ENCODE measurements at places on chromosomes 12 and 14.

GRCh38 chr14:44720707-44721106 is 213.6 kb upstream of the FSCB start:
- no peak for DNase-seq

GRCh38 chr14:32010604-32011125 is 66.4 kb upstream of the ARHGAP5 start:
- no peak for DNase-seq

DNA sequence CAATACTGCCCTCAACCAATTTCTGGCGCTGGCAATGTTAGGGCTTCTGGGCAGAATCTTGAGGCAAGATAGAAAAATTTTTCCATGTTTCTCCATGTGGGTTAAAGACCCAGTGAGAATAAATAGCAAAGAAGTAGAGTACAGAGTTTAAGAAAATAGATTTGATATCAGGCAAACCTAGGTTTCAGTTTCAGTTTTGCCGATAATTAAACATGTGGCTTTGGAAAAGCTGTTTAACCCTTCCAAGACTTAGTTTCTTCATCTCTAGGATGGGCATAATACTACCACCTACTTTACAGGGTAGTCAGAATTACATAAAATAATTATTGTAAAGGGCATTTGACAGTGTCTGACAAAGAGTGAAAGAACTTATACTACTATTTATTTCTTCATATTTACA is 360.4 kb downstream of the PCNX1 start:
- DNase-seq, result no peak

DNA sequence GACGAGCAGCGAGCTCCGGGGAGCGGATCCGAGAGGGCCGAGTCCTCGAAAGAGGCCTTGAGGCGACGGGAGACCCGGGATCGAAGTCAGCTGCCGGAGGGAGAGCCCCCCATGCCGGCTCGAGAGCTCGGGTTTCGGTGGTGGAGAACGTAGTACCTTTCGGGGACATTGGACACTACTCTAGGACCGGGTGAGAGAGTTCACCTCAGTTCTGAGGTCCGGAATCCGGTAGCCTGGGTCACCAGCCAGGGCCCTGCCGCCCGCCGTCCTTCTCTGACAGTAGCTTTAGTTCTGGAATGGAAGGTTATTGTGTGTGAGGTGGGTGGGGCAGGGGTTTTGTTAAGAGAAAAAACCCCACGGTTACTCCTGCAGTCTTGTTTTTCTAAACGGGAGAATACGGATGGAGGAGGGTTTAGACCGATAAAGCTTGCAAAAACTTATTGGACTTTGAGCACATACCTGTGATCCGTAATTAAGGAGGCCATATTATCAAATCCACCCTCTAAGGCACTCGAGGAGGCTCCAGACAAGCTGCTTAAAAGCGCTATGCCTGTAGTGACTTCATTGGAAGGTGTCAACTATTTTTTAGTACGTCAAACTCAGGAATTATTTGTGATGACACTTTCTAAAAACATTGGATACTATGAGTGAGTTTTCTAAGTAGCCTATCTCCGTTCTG is 765 bp downstream of the SCYL2 start:
- DNase-seq, result no peak

DNA sequence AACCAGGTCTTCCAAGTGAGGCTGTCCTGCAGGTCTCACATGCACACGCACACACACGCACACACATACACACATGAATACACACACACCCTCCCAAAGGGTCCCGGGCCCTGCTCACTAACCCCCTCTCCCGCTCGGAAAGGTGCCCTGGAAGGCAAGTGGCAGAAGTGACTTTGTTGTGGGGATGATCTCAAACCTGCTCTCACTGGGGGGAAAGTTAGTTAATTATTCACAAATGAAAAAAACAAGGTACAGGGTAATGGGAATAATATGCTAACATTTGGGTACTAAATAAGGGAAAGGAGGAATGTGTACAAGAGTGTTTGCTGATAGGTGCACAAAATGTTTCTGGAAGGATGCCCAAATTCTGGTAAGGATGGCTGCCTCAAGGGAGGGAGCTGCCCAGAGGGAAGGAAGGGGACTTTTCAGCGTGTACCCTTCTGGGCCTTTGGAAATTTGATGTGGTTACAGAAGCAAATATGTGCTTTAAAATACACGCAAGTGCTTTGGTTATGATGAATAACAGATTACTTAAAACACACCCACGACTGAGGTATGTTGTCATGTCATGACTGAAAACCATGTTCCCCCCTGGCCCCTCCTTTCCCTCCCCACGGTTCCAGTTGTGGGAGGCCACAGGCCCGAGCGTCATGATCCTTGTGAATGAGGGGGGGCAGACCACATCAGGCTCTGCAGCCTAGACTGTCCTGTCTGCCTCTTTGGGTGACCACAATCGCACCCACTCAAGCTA is 43.3 kb upstream of the PLEKHG6 start:
- DNase-seq, result no peak

DNA sequence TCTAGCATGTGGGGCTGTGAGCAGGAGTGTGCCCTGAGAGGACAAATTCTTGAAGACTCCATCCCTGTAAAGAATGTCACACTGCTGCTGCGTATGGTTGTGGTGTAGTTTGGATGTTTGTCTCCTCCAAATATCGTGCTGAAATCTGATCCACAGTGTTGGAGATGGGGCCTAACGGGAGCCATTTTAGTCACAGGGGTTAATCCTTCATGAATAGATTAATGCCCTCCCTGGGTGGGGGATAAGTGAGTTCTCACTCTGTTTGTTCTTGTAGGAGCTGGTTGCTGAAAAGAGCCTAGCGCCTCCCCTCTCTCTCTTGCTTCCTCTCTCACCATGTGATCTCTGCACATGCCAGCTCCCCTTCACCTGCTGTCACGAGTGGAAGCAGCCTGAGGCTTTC is 94.5 kb upstream of the VASH1 start:
- no peak for DNase-seq

GRCh38 chr12:106715582-106715981 is 58.9 kb upstream of the RIC8B start:
- DNase-seq, result no peak

DNA sequence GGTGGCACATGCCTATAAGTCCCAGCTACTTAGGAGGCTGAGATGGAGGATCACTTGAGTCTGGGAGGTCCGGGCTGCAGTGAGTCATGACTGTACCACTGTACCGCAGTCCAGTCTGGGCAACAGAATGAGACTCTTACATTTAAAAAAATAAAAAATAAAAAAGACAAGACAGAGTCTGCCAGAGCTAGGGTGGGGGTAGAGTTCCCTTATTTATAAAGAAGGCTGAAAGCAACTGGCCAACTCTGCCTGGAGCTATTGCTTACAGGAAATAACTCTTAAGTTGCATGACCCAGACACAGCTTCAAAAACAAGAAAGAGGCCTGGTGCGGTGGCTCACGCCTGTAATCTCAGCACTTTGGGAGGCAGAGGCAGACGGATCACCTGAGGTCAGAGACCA is 31.5 kb downstream of the NUMB start:
- no peak for DNase-seq

DNA sequence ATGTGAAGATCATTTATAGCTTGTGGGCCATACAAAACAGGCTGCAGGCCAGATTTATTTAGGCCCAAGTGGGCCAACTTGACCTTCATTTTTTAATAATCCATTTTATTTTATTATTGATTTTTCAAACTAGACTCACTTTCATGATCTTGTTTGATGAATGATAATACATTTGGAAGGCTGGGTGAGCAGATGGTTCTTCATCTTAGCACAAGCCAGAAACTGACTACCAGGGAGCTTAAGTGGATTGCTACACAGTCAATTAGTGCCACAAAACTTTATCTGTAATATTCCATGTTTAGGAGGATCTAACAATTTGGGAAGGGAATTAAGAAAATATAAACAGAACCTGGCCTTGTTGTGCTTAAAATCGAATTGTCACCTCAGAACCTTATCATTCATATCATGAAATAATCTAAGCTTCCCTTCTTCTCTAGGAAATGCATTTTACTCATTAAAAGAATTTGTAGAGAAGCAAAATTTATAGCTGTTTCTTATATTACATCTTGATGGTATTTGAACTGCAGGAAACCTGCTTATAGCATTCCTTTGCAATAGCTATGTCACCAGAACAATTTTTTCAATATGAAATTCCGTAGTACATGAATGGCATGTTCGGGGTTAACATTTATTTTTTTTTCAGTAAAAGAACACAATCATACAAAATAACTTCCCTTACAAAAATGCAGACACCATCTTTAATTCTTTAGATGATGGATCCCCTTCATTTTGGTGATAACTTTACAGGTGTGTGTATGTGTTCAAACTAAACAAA is 62.0 kb upstream of the CSRP2 start:
- no peak for DNase-seq

- no peak for DNase-seq
Measured at GRCh38 chr14:104557086-104557485, 22.5 kb upstream of the C14orf180 start.

DNA sequence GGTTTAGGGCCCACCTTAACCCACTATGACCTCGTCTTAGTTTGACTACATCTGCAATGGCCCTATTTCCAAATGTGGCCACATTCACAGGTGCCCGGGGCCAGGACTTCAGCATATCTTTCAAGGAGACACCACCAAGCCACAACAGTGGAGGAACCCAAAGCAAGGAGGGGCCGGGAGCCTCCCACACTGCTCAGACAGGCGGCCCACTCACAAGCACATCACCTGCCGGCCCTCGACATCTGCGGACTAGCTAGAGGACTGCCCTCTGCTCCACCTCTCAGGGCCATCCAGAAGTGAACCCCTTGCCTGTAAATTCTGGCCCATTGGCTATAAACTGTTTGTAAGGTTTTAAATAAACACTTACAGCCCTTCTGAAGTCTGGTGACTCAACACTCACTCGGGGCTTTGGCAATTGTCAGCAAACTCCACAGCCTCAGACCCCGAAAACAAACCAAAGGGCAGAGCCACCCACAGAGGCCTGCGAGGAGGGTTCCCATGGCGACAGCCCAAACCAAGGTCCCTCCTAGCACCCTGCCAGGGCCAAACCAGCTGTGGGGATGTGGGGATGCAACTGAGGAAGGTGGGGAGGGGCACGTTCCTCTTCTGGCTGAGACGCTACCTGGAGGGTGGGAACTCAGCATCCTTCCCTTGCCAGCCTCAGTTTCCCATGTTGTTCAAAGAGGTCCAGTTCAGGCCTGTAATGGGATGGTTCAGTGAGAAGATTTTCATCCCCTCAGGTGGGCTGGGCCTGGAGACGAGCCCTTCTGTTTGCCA is 95.8 kb downstream of the DICER1 start:
- DNase-seq, result no peak

GRCh38 chr12:78293059-78293686 is 462.5 kb downstream of the NAV3 start:
- DNase-seq, result no peak

DNA sequence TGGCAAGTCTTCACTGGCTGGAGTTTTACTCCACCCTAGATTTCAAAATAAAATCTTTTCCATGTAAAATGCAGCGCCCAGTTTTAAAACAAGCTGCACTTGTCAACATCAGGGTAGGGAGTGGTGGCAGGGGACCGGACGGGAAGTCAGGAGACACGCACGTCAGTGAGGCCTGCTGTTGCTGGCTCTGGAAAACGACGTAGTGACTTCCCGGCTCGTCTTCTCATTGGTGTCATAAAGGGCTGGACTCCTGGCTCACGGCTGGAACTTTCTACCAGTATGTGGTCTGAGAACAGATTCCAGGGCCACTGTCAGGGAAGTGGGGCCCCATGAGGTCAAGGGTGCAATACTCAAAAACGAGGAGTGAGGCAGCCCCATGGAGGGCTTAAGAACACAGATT is 64.2 kb upstream of the FOXN3 start:
- no peak for DNase-seq

DNA sequence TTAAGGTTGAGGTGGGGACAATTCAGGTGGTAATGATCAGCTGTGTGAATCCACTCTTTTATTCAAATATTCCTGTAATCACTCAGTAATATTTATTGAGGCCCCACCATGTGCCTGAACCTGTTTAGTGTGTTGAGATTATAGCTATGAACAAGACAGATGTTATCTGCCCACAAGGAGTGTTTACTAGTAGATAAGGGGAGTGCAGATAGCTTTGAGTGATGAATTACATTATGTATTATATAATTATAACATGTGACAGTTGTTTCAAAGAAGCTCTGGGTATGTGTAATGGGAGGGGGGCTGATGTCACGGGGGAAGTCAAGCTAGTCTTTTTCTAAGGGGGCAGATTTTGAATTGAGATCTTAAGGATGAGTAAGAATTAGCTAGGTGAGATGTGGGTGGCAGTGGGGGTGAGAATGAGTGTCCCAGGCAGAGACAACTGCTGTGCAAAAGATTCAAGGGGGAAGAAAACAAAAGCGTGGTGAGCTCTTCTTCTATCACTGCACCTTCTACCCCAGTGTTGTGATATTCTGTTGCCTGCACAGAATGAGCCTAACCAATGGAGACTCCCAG is 21.3 kb upstream of the SRRM4 start:
- no peak for DNase-seq

DNA sequence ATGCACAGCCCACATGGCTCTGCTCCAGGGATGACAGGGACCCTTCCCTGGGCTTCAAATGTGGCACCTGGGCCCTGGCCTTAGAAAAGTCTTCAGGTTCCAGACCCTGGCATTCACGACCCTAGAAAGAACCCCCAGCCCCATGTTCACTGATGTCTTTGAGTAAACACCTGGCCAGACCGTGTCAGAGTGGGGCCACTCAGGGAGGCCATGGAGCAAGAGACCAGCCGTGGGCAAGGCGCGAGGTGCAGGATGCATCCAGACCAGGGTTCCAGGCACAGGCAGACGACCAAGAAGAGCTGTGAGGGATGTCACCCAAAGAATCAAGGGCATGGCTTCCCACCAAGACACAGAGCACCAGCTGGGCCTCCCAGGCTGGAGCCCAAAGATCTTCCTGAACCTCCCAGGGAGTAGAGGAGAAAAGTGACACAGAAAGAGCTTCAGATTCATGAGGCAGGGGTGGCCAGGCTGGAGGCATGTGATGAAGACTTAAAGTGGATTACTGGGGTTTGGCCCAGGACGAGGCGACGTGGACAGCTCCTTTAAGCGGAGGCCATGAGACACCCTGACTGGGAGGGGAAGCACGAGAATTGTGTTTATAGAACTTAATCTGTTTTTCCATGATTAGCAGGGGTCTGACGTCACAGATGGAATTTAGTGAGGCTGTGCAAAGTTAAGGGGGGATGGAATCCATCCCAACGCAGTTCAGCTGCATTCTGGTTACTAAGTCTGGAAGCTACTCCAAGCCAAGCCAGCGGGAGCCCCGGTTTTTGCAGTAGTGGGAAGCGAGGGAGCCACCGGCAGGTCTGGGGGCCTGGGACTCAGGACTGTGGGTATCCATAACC is 61.6 kb downstream of the ARL6IP4 start:
- no peak for DNase-seq

DNA sequence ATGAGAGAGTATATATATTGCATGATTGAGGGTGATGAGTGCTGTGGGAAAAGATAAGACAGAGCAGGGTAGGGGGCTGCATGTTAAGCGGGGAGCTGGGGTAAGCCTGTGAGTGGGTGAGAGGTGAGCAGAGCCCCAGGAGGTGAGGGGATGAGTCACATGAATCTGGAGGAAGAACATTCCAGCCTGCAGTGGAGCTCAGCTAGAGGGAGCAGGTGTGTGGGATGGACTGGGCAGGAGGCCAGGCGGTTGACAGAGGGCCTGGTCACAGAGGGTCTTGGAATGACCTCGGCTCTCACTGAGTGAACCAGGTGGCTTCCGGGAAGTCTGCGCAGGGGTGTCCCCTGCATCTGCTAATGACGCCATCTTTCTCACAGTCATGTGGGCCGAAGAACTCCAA is 44.4 kb downstream of the GIT2 start:
- DNase-seq, result no peak

- DNase-seq, result no peak
Measured at GRCh38 chr12:52010152-52010622, 3.4 kb downstream of the TAMALIN start.

Measured in CD4-positive, alpha-beta T cell treated with Interleukin-4 for 1 hour (primary cell).